ENCODE measurements at places on chromosomes 16 and 17.

- ATAC-seq: no peak
Observed at GRCh38 chr17:82788206-82789001, 36.5 kb downstream of the TBCD start.

DNA sequence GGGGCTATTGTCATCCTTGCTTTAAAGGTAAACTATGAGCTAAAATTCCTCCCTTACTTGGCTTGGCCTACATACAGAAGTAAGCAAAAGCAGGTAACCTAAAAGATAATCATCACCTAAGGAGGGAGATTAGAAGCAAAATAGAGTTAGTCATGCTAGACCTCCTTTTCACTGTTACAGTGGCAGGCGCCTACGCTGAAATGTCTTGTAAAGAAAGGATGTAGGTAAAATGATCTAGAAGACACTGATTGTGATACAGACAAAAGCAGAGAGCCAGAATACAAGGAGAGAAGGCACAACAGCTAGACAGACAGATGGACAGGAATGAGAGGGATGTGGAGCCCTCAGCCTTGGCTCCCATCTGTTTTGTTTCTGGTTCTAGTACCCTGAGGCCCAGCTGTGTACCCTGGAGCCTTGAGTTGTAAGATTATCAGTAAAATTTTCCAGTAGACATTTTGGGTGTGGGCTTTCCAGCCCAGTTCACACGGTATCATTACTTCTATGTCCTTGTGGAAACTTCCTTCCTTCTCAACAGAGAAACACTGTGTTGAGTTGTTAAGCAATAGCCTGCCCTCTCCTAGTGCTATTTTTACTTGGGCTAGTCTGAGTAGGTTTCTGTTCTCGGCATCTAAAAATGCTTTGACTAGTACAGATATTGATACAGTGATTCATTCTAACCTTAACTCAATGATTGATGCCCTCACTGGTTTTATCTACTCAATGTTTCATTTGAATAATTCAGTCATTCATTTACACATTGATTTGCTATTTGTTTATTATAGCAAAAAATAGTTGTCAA, 7.7 kb upstream of the C16orf78 start:
- no peak for ATAC-seq

DNA sequence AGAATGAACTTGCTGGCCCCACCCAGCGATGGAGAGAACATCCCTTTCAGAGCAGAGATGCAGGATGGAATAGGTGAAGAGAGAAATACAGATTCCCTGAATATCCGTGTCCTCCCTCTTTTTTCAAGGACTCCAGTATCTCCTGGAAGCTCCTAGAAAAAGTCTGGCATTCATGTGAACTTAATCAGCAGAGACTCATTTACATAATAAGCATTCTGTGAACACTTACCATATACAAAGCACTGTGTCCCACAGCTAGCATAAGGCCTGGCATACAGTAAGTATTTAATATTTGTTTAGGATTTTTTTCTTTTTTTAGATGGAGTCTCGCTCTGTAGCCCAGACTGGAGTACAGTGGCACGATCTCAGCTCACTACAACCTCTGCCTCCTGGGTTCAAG, 208.5 kb upstream of the RPL38 start:
- no peak for ATAC-seq

GRCh38 chr16:50763211-50763610, 21.3 kb downstream of the CYLD start:
- ATAC-seq: no peak
